Cortex of kidney (tissue), 1 donor: ENCODE measurements at places on chromosomes 12 and 14.

DNA sequence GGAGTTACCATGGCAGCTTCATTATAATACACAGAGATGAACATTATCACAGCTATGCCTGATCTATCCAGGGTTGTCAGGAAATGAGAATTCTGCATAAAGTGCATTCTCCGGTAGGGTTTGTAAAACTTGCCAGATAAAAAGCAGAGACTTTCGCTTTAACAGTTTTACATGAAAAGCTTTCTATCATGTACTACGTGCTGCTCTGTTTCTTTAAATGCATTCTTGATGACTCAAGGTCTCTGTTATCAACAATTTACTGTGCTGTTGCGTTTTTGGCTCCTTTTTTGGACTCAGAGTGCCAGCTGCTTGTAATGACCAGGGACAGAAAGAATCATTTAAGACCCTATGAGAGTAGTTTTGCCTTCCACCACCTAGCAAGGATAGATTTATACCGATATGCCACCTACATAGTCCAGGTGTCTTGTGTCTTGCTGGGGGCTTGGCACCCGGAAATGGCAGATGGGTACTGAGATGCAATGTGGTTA lies 371.2 kb downstream of the BTG1 start:
- no peak for DNase-seq

DNA sequence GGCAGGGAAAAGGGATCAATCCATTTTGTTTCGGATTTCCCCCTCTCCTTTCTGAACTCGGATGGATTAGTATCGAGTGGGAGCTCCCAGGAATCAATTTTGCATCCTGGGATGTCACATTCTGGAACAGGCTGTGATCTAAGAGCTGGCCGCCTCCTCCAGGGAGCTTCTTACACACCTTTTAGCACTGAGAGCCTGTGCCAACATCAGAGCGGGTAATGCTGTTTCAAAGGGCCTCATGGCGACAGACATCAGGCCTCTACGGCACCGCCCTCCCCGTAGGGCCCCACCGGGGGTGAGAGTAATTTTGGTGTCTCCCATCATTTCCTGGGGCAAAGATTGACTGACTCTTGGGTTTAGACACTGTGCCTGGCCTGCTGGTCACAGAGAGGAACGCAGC lies 2.7 kb downstream of the GALNT9 start:
- no peak for DNase-seq

DNA sequence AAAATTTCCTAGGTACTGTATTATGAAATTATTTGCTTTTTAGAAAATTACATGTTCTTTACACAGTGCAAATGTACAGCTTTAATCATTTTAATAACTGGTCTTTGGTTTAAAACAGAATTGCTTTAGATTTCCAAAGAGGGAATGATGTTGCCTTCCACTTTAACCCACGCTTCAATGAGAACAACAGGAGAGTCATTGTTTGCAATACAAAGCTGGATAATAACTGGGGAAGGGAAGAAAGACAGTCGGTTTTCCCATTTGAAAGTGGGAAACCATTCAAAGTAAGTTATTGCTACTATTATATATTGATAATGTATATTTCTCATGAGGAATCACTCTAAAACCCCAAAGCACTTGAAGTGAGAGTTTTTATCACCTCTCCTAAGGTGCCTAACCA lies 13.4 kb downstream of the LGALS3 start:
- no peak for DNase-seq

- DNase-seq: no peak
Measured at GRCh38 chr12:95303476-95303875, 85.9 kb downstream of the VEZT start.

DNA sequence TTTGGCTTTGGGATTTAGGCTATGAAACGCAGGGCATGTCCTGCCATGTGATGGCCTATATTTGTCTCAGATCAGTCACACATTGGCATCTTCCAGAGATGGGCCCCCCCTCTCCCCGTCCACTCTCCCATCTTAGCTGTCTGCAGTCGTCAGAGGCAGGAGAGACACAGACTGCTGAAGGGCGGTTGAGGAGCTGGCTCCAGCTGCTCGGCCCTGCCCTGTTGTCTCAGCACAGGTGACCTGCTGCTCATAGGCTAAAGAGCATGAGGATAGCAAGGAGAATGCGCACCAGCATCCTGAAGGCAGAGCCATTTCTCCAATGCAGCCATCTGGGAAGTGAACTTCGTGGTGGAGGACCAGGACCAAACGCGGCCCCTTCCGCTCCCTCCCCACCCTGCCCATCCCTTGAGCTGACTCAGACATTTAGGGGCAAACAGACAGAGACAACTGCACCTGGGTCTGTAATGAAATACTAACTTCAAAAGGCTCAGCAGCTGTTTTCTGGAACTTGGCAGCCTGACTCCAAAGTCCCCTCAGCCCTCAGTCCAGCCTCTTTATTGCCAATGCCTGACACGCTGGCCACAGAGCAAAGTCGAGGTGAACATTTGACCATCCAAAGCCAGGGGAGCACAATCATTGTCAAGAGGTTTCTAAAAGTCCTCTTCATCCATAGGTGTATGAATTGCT lies 22.3 kb downstream of the FZD10 start:
- DNase-seq: no peak

- no peak for DNase-seq
Measured at GRCh38 chr12:39378341-39378740, 64.6 kb downstream of the KIF21A start.

DNA sequence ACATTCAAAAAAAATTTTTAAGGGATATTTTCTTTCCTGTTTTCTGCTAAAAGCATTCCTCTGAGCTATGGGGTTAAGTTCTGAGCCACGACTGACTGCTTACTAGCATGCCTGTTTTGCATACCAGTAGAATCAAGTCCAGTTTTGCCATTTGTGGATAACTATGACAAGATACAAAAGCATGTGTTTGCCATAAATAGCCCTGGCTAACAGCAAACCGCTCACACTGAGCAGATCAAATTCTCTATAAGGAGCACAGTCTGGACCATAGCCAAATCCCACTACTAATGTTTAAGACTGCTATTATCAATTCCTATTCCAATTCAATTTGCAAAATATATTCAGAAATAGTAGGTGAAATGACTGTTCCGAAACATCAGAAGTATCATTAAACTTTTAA lies 3.2 kb downstream of the CFL2 start:
- no peak for DNase-seq

DNA sequence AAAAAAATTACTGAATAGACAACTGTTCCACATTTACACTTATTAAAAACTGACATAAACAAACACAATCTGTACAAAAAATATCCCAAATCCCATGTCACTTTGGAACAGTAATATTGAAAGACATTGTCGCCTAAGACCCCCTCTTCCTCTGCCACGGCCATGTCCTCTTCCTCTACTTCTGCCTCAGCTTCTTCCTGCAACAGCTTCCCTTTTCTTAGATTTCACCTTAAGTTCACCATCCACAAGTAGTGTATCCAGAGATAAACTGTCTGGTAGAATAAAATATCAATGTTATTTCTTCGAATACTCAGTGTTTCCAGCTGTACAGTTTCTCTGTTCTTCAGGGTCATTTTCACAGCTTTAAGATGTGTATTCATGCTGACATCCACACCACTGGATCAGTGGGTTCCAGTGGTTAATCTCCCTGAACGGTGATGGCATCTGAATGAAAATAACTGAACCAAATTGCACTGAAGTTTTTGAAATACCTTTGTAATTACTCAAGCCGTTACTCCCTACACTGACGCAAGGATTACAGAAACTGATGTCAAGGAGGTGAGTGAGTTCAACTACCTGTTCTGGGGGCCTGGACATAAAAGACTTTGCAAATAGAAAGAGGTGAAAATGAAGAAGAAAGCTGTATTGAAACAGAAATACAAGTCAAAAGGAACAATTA lies 208.5 kb downstream of the C12orf50 start:
- no peak for DNase-seq
